SK-MEL-5 (cell line): ENCODE measurements at places on chromosomes 5 and 9. TPM values are rescaled to one million over a fixed set of nuclear protein-coding genes. Genes with fewer than 3 reads are reported as not detected.

DNA sequence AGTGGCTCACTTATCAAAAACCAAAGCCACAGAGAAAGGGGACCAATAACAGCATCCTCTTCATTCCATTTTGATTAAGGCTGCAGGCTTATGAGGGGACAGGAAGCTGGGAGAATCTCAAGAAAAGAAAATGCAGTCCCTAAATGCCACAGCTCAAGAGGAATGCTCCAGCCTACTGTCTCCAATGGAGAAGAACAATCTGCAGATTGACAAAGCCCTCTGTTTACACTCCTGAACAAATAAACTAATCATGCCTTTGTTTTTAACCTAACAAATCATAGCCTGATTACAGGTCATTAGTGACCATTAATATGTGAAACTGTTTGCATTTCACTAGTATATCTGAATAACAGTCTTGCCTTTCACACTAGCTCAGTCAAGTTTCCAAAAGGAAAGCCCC is 26.5 kb downstream of the PPP2R2B start:
- DNase-seq, result no peak

GRCh38 chr9:124857533-124858162 is 4.1 kb downstream of the RPL35 start:
- DNase-seq, result no peak

DNA sequence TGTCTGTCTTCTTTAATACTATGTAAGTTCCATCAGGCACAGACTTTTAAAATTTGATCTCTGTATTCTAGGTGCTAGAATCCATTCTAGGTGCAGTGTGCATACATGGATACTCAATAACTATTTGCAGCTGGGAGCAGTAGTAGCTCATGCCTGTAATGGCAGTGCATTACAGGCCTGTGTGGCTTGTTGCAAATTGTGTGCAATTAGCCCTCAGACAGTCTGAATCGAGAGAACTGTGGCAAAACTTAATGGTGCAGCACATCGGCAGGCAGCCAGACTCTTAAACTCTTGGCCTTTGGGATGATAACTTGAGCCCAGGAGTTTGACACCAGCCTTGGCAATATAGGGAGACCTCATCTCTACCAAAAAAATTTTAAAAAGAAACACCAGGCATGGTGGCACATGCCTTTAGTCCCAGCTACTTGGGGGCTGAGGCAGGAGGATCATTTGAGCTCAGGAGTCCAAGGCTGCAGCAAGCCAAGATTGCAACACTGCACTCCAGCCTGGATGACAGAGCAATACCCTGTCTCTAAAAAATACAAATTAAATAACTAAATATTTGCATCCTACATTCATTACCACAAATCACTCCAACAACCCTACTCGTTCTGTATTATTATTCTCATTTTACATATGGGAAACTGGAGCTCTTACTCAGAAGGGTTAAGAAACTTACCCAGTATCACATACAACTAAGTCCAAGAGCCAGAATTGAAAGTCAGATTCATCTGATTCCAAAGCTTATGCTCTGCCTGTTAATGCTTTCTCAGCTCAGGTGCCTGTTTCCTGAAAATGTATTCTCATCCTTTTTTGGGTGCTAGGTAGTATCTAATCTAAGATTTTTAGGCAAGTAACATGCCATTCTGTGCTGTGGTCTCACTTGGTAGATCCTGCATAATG is 30.1 kb downstream of the PRKACG start:
- no peak for DNase-seq

GRCh38 chr9:16551692-16552091 is 318.8 kb downstream of the BNC2 start:
- no peak for DNase-seq

The BSPRY gene
- total RNA-seq, result not detected in 2 replicates

The BTNL8 gene
- 0.08 TPM in 1 of 2 replicates, not detected in the other for total RNA-seq

The TAS2R1 gene
- not detected in 2 replicates for total RNA-seq

The FOXD1 gene
- total RNA-seq, result 5.3 and 13.1 TPM in 2 replicates
